ENCODE measurements at places on chromosomes 5 and 9. TPM values are rescaled to one million over a fixed set of nuclear protein-coding genes. Genes with fewer than 3 reads are reported as not detected.

The GRXCR2 gene
- total RNA-seq, result not detected

The NUDT12 gene
- 33.0 TPM for total RNA-seq

The CNTNAP3B gene
- total RNA-seq, result 39.7 TPM

The LCP2 gene
- 2.5 TPM for total RNA-seq

The SNCB gene
- 31.8 TPM for total RNA-seq

The OBP2B gene
- total RNA-seq, result not detected

The N4BP3 gene
- 12.5 TPM for total RNA-seq

The ZNF883 gene
- total RNA-seq, result 29.1 TPM

The FAXDC2 gene
- 4.6 TPM for total RNA-seq

The FREM1 gene
- total RNA-seq, result 3.5 TPM

The BARHL1 gene
- 0.69 TPM for total RNA-seq

The SHOC1 gene
- total RNA-seq, result not detected

The TRIM23 gene
- 87.2 TPM for total RNA-seq

The MAP1B gene
- 781 TPM for total RNA-seq

The ACOT12 gene
- total RNA-seq, result 5.1 TPM

The TRPM3 gene
- total RNA-seq, result 36.4 TPM

The ANKS6 gene
- total RNA-seq, result 6.7 TPM

The TRAF2 gene
- total RNA-seq, result 10.1 TPM

The ANKRD18A gene
- 11.3 TPM for total RNA-seq

The ATP6V1G1 gene
- total RNA-seq, result 100 TPM

The HRCT1 gene
- not detected for total RNA-seq

The LRRC14B gene
- total RNA-seq, result 3.2 TPM

The CDH6 gene
- total RNA-seq, result 43.4 TPM

The MLANA gene
- not detected for total RNA-seq

The OSMR gene
- 2.8 TPM for total RNA-seq

The PCDHB3 gene
- 13.6 TPM for total RNA-seq

The OR13C5 gene
- not detected for total RNA-seq

The CAVIN4 gene
- total RNA-seq, result 8.8 TPM

The ARHGEF39 gene
- total RNA-seq, result 0.46 TPM

The CAMK4 gene
- total RNA-seq, result 95.0 TPM

The FGF1 gene
- 22.4 TPM for total RNA-seq

The TAF1L gene
- total RNA-seq, result under 0.01 TPM

The CEL gene
- 0.46 TPM for total RNA-seq

The UBTD2 gene
- 62.7 TPM for total RNA-seq

The SPINK7 gene
- not detected for total RNA-seq

The RHOBTB3 gene
- total RNA-seq, result 250 TPM

The PCDHGB1 gene
- 10.4 TPM for total RNA-seq

The NEURL1B gene
- total RNA-seq, result 26.8 TPM

The PCDHGB5 gene
- total RNA-seq, result 24.0 TPM

The KIF4B gene
- 0.46 TPM for total RNA-seq

The JAKMIP2 gene
- total RNA-seq, result 55.6 TPM

The RGS14 gene
- 10.1 TPM for total RNA-seq

The RNF183 gene
- not detected for total RNA-seq

The ZDHHC11B gene
- total RNA-seq, result 7.6 TPM

The SLC45A2 gene
- total RNA-seq, result 0.23 TPM

The DIPK1B gene
- 37.4 TPM for total RNA-seq

The TRIP13 gene
- 8.8 TPM for total RNA-seq

The COL15A1 gene
- 6.7 TPM for total RNA-seq

The TNC gene
- total RNA-seq, result 112 TPM

The NME5 gene
- 22.4 TPM for total RNA-seq

The PCDHA1 gene
- total RNA-seq, result 13.8 TPM

The LCN6 gene
- total RNA-seq, result not detected

The ANKRD31 gene
- 1.2 TPM for total RNA-seq

The SMIM3 gene
- 2.8 TPM for total RNA-seq

The PCDHGB3 gene
- total RNA-seq, result 9.2 TPM
